Motor neuron (in vitro differentiated cells): ENCODE measurements at places on chromosomes 2 and 18. TPM values are rescaled to one million over a fixed set of nuclear protein-coding genes. Genes with fewer than 3 reads are reported as not detected.

DNA sequence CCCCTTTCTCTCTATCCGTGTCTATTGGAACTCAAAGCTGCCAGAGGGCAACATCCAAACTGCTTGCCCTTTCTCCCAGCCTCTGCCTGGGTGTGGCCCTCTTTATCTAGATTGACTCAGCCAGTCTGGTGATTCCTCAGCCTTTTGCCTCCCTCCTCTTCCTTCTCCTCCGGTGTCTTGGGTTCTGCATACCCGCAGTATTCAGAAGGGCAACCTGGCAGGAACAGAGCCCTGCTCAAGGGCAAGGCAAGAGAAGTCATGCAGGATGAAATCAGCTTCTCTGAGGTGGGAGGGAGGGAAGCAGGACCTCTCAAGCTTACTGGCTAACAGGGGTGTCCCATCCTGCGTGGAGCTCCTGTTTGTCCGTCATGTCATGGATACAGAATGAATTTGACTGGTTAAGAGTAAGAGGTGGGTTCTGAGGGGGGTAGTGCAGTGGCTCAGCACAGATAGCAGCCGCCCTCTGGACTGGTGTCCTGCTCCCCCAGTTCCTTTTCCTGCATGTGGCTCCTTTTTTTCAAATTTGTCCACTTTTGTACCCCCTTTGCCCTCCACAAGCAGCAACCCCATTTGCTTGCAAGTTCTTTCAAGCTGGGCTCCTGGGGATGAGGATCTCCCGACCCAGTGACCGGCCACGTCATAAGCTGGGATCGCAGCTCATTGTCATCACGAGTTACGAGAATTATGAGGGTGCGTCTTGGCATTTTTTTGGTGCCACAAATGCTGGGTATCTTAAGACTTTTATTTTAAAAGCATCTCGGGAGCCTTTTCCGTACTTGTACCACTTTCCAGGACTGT lies 154.1 kb downstream of the FHOD3 start:
- no peak for ATAC-seq

The DSG1 gene
- total RNA-seq = 0.09 and 0.16 TPM in 2 replicates

The VIL1 gene
- 0.32 and 0.41 TPM in 2 replicates for total RNA-seq

DNA sequence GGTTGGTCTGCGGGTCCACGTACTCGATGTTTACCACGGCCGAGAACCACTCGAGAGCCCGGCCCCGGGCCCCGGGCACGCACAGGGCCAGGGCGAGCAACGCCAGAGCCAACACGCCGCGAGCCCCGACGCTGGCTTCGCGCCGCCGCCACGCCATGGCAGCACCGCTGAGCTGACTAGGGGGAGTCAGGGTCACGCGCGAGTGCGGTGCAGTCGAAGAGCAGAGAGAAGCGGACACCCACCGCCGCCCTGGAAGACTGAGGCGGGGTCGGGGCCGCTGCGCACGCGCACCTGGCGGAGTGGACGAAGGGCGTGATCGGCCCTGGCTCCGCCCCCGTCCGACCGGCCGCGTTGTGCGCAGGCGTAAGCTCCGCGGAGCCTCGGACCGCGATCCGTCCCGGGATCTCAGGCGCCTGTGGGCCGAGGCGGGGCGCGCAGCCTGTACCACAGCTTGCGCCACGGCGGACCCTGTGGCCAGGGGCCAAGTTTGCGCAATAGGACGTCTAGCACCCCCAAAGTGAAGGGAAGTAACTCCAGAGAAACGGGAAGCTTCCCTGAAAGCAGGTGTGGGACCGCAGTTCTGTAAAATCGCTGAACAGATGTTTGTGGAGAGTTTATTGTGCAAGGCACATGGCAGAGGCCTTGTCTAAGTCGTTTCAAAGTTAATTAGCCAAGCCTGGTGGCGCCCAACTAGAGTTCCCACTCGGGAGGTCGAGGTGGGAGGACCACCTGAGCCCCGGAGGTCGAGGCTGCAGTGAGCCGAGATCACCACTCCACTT lies at the start of gene RNF149:
TSS of gene RNF149 (minus strand) at position 270 of the 779 bp plus-strand sequence. CDS start at position 157, 113 bp downstream.
- peak; percentile 77 for ATAC-seq

GRCh38 chr2:168135121-168135520 lies 112.3 kb downstream of the STK39 start:
- ATAC-seq = no peak

DNA sequence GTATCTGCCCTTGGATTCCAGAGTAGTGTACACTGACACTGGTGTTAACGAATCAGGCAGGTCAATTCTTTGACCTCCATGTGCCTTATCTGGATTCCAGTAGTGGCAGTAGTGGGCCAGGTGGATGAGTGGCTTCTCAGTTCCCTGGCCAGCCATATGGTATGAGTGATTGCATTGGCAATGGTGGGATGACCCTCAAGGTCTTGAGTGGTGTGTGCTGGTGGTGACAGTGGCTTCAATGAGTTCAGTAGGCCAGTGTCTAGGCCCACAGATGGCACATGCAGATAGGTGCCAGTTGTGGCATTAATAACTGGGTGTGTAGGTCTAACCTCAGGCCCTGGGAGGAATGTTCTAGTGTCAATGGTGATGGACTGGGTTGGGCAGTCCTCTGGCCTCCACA lies 674.1 kb upstream of the NXPH2 start:
- ATAC-seq = no peak

DNA sequence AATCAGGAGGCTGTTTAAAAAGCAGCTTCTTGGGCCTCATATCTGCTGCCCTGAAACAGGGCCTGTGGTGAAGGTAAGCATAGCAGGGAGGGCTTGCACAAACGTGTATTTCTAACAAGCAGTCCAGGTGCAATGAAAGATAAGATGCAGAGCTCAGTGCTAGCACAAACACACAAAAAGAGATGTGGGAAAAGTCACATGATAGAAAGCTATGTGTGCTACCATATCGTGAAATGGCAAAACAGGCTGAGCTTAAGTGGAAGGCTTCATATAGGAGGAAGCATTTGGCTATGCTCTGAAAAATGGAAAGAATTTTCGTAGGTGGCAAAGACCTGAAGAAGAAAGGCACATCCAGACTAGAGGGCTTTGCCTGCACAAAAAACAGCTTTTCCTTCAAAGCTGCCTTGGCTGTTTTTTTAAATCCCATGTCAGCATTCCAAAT lies 10.2 kb downstream of the RSAD2 start:
- ATAC-seq = no peak

DNA sequence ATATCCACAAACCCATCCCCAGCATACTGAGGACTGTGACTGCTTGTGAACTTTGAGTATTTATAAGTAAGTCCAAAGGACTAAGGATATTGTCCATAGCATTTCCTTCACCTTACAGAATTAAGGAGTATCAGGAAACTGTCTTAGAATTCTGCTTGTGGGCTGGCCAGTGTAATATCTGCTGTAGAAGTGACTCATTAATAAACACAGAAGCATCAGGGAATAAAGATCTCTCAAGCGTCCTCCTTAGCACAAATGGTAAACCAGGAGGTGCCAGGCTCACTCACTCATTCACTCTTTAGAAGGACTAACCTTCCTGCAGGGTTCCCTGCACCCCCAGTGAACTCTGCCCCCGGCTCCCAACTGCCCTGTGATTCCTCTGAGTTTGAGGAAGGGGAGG lies 31.0 kb downstream of the CCDC68 start:
- no peak for ATAC-seq

The CHCHD5 gene
- 36.6 and 41.1 TPM in 2 replicates for total RNA-seq

- peak; percentile 94 for ATAC-seq
These were observed 114.6 kb upstream of the CCDC68 start for GRCh38 chr18:55073834-55074233.

DNA sequence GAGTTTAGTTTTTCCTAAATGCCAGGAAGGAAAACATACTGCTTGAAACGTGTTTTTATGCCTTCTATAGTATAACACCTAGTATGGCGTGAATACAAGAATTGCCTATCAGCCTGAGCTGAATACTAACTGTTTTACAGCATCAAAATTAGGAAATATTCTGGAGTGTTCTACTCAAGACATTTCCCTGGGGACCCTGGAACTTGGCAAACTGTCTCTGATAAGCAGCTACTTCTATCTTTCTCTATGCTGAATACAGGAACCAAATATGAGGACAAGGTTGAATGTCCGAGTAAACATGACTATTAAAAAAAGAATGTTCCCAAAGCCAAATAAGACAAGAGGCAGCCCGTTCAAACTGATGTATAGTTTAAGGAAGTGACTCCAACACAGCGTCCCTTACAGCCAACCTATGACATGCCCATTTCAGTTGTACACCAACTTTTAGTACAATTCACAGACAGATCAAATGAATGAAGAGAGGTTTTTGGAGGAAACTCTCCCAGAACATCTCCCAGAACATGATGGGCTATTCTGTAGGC lies 951.3 kb upstream of the ACVR2A start:
- ATAC-seq = no peak

GRCh38 chr2:60347781-60348180 lies 205.7 kb downstream of the BCL11A start:
- ATAC-seq = no peak

GRCh38 chr18:32308493-32309120 lies 118.8 kb downstream of the MEP1B start:
- no peak for ATAC-seq

DNA sequence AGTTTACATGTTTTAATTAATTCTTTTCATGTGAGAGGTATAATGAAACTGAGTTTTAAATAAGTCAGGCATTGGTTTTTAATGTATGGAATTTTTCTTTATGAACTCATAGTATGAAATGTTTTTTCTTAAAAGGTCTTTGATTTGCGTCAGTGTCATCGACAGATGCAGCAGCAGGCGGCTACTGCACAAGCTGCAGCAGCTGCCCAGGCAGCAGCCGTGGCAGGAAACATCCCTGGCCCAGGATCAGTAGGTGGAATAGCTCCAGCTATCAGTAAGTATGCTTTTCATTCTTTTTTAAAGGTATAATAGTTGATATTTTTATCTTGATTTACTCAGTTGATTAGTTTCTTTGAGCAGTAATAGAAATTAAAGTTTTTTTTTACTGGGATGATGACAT lies 46.5 kb downstream of the SMAD4 start:
- no peak for ATAC-seq

The MARCO gene
- total RNA-seq = not detected in 2 replicates

GRCh38 chr2:187134306-187134705 lies 285.3 kb upstream of the ZSWIM2 start:
- no peak for ATAC-seq

The OSGEPL1 gene
- 16.8 and 17.7 TPM in 2 replicates for total RNA-seq

GRCh38 chr2:98705333-98705617 lies 25.7 kb downstream of the MGAT4A start:
- no peak for ATAC-seq

- ATAC-seq = no peak
These were observed 28.3 kb upstream of the SLC40A1 start for GRCh38 chr2:189608795-189609422.

- ATAC-seq = no peak
These were observed 1.5 kb upstream of the MPPE1 start for GRCh38 chr18:11909591-11910026.

GRCh38 chr2:72138011-72138881 lies 9.4 kb downstream of the CYP26B1 start:
- no peak for ATAC-seq
